GM20000 (cell line): ENCODE measurements at places on chromosomes 1 and 21.

DNA sequence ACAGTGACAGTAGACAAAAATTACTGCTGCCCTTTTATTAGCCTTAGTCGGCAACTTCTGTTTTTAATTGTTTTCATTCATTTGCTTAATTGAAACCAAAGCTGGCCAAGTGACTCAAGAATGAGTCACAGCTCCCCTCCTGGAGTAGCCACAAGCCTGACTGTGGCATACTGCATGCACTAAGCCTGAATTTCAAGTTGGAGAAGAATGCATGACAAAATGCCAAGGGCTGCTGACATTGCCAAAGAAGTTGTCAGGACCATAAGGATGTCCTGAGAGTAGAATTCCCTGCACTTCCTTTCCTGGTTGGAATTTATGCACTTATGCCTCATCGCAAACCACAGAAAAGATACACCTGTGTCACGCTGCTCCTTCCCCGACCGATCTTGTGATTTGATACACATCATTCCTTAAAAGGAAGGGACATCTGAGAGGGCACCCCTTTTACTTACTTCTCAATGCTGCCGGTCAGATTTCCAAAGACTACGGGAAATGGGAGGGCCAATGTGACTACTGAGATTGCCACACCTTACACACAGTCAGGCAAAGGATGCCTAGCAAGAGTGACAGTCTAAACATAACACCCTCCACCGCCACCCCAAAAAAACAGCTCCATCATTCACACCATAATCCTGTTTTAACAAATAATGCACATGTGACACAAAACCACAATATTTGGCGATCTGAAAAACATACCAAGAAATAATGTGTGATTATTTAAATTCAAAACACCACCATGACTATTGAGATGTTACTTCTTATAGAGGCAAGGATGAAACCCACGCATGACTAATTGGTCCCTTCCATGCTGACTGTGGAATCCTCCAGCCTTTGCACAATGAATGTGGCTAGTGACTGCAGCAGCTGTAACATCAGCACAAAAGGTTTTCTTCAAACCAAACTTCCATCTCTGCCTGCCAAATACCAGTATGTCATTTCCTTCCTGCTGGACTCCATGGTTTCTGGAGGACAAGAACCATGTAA, 28.2 kb downstream of the VAV3 start:
- peak; percentile 31 for DNase-seq

GRCh38 chr1:10456661-10457060, 6.8 kb downstream of the CORT start:
- no peak for DNase-seq

GRCh38 chr1:159602501-159602999, 14.9 kb downstream of the APCS start:
- DNase-seq, result no peak

- DNase-seq, result peak; percentile 55
These were observed 21.4 kb downstream of the SEC16B start for GRCh38 chr1:177948336-177948972.

GRCh38 chr1:222464841-222465210, 83.1 kb downstream of the HHIPL2 start:
- peak; percentile 64 for DNase-seq

DNA sequence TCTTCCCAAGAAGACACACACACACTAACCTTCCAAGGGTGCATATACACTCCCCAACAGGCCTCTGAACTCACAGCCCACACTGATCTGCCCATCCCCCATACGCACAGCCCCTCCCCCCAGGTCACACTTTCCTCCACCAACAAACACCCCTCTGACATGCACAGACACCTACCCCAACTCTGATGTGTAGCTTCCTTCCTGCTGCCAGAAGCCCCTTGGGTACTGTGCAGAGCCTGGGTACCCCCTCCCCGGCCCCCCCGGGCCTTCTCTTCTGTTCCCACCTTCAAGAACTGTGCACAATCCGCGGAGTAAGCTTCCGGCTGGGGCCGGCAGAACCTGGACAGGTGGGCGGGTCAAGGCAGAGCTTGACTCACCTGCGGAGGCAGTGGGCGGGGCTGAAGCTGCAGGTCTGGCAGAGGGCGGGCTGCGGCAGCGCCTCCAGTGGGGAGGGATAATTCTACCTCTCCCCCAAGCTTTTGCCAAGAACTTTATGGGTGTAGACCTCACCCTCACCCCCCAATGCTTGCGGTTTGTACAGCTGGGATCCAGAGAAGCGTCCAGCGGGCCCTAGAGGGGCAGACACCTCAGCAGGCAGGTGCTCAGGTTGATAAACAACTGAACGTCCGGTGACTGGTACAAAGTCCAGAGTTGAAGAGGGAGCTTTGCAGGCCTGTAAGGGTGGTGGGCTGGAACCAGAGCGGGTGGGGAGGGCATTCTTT, at the start of gene C1orf210:
Gene C1orf210, minus strand, starts transcription at position 313 of the 722 bp plus-strand sequence. CDS start 2,311 bp downstream, outside the sequence.
- DNase-seq, result no peak

GRCh38 chr21:38494251-38494642, 4.0 kb downstream of the ERG start:
- DNase-seq, result no peak

DNA sequence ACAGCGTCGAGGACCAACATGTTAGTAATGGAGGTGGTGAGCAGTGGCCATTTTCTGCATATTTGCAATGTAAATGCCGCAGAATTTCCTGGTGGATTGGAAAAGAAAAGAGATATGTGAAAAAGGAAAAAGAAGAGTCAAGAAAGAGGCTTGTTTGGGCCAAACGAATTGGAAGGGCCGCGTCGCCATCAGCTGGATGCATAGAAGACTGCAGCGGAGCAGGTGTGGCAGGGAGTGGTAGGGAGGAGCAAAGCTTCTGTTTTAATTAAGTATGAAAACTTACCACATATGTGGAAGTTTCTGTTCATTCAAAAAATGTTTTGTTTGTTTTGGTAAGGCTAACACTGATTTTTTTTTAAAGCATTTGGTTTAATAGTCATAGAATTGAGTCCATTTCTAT, 690.7 kb downstream of the NCAM2 start:
- no peak for DNase-seq

GRCh38 chr1:80882553-80882952, 918.2 kb upstream of the ADGRL2 start:
- no peak for DNase-seq

DNA sequence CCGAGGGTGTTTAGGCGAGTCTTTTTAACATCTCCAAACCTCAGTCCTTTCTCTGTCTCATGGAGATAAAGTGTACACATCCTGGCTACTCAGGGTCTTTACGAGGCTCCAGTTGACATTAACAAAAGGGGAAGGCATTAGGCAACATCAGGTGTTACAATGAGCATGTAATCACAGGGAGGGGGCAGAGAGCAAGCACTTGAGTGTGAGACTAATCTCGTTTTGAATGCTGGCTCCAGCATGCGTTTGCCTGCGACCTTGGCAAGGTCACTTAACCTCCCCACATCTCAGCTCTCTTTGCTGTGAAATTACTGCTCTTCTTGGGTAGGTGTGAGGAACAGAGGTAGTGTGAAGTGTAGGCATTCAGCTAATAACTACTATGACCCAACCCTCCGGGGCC, 3.1 kb downstream of the TNNT2 start:
- no peak for DNase-seq
